Stimulated activated CD4-positive, alpha-beta T cell treated with anti-CD3 and anti-CD28 coated beads, TNF-alpha, amount 100 ng/mL, for 1 hour (primary cell): ENCODE measurements at places on chromosomes 5 and 9.

DNA sequence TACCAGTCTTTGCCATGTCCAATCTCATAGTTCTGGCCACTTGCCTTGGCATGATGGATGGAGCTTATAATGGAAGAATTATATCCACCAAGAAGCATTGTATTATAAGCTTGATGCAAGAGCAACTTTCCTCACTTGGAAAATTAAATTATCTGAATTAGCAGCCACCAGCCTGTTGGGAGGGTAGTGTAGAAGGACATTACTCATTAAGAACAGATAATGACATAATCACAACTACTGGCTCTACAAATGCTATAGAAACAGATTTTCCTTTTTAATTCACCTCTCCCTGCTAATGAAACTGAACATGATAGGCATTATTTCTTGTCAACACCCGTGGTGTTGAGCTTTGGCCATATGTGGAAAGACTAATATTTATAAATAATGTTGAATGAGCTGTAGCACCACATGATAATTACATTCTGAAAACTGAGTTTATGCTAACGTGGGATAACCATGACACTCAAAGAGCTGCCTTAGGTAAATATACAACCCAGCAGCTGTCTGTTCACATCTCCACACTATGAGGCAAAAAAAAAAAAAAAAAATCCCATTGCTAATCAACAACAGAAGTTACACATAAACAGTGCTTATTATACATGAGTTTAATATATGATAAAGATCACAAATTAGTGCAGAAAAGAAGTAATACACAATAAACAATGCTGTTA is 48.1 kb upstream of the NR4A3 start:
- DNase-seq = no peak

- no peak for DNase-seq
These were observed 43.5 kb downstream of the SH3PXD2B start for GRCh38 chr5:172410662-172411483.

DNA sequence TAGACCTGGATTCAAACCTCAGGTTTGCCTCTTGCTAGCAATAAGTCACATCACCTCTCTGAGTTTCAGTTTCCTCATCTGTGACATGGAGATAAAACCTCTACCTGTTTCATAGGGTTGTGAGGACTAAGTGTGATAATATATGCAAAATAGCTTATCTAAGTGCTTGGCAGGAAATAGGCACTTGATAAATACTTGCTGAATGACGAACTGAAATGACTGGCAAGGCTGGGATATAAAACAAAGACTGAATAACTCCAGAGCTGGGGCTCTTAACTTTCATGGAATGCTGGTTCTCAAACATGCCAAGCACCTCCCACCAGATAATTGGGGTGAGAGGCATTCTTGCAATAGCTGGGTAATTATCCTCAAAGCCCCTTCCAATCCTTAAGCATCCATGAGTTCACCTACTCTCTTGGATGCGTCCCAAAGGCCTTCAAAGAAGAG is 87.6 kb downstream of the ADRB2 start:
- no peak for DNase-seq

GRCh38 chr9:6355728-6356127 is 27.6 kb downstream of the TPD52L3 start:
- DNase-seq = no peak

GRCh38 chr9:88583901-88584596 is 49.1 kb downstream of the NXNL2 start:
- DNase-seq = no peak

DNA sequence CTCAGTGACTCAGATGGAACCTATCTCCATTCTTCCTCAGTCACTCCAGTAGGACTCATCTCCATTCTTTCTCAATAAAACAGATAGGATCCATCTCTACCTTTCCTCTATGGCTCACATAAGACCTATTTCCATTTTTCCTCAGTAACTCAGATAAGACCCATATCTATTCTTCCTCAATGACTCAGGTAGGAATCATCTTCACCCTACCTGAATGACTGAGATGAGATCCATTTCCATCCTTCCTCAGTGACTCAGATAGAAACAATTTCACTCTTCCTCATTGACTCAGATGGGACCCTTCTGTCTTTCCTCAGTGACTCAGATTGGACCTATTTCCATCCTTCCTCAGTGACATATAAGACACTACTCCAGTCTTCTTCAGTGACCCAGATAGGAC is 165.1 kb downstream of the FBXO4 start:
- DNase-seq = no peak

DNA sequence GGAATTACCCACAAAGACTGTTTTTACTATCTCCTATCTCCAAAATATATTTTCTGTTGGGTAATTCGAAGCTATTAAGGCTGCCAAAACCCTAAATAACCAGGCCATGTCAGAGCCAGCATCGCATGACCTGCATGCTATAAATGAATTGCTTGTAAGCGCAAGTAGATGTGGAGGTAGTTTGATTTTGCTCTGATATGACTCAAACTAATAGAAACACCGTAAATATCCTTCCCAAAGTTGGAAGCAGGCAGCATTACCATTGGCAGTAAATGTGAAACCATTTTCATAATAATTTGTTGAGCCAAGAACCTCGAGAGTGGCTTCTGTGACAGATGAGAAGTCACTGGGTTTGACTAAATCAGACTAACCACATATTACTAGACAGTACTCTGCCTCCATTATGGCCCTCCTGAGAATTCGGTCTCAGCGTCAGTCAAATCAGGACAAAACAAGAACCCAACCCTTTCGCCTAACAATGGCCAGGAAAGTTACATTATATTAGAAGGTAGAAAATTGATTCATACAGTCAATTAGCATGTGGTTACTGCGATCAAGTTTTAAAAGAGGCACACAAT is 289.8 kb downstream of the SPOCK1 start:
- no peak for DNase-seq
